ENCODE measurements at places on chromosomes 2 and 18.

DNA sequence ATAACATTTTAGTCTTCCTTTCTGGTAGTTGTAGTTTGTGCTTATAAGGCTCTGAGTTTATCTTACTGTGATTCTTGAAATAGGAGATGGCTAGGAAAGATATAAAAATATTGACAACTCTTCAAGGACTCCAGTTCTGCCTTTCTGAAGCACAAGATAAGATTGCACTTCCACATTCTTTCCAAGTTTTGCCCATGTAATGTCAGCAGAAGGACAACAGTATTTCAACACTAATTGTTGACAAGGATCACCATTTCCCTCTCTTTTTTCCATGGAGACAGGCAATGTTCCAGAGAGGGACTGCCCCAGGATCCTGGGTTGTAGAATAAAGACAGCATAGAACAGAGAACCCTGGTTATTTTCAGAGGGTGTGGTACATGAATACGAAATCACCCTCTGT, 279.1 kb upstream of the CNTNAP5 start:
- DNase-seq: no peak

DNA sequence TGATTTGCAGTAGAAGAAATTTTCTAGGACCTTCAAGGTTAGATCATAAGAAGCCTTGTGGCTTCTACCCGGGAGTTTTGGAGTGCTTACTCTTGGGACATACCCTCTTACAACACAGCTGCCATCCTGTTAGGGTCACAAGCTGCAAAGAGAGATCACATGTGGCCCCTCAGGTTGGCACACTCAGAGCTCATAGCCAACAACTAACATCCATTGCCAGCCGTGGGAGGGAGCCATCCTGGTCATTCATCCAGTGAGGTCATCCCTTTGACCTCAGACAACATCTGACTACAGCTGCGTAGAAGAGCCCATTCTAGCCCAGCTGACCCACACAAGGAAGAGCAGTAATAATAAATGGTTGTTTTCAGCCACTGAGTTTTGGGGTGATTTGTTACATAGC, 76.9 kb upstream of the NABP1 start:
- no peak for DNase-seq

DNA sequence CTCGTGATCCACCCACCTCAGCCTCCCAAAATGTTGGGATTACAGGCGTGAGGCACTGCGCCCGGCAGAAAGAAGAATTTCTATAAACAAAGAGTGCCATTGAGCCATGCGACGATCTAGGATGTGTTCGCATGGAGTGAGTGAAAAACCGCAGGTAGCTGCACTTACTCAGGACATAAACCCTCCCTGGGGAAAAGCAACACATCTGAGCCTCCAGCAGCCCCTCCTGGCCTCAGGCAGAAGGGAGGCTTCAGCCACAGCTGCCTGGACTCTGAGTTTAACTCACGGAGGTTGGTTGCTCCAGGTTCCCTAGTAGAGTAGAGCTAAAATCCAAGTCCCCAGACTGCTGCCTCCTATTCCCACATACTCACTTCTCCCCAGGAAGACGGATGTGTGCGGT, 11.3 kb upstream of the STK25 start:
- no peak for DNase-seq

GRCh38 chr2:138707392-138708074, 72.7 kb downstream of the NXPH2 start:
- no peak for DNase-seq

GRCh38 chr2:101808006-101808562, 110.6 kb downstream of the MAP4K4 start:
- DNase-seq: no peak

All from common myeloid progenitor, CD34-positive (primary cell).